ENCODE measurements at places on chromosomes 7 and 10.

GRCh38 chr7:47007471-47007870 is 574.4 kb downstream of the TNS3 start:
- no peak for DNase-seq

GRCh38 chr7:73519867-73520672 is 2.0 kb downstream of the BAZ1B start:
- no peak for DNase-seq

GRCh38 chr10:11448190-11448544 is 163.3 kb downstream of the USP6NL start:
- DNase-seq = no peak

DNA sequence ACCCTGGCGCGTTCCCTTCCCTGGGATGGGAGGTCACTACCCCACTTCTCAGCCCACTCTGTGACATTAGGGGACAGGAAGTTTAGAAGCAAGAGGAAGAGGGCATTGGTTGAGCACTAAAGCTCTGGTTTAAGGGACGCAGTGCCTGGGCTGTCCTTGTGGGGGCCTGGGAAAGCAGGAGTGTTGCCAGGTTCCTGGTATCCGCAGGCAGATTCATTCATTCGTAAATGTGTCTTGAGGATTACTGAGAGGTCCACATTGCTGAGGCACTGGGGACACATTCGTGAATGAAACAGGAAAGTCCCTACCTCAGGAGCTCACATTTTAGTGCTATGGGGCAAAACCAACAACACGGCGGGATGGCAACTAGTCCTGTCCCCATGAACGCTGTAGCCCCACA is 69.4 kb downstream of the COL13A1 start:
- DNase-seq = no peak

GRCh38 chr10:11425296-11425610 is 186.2 kb downstream of the USP6NL start:
- DNase-seq = no peak

DNA sequence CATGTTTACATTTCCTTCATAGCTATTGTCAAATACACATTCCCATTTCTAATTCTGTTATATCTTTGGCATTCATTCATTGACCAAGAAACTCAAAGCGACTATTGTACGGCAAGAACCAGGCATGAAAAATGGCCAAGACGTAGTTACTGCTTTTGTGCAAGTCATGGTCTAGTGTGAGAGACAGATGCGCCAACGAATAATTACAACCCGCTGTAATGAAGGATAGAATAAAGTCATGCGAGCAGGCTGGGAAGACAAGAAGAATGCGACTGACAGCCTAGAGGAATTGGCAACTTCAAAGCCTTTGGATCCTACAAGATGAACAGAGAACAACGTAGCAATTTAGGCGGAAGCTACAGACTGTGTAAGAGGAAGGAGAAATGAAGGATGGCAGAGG is 221.2 kb downstream of the CALN1 start:
- no peak for DNase-seq

DNA sequence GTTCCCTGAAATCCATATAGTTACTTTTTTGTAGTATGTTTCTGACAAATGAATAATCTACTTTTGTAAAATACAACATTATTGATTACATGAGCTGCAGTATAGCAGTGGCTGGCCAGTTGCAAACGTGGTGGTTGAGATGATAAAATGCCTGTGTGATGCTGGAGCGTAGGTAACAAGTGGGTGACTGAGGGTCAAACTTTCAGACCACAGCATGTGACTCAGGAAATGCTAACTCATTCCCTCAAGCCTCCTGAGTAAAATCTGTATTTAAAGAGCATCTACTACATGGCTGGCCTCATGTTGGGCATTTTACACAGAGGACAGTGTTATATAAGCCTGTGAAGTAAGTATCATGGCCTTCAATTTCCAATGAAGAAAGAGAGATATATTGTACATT is 585.2 kb downstream of the GRID1 start:
- DNase-seq = no peak

GRCh38 chr10:50937230-50937907 is 51.9 kb upstream of the A1CF start:
- DNase-seq = no peak

DNA sequence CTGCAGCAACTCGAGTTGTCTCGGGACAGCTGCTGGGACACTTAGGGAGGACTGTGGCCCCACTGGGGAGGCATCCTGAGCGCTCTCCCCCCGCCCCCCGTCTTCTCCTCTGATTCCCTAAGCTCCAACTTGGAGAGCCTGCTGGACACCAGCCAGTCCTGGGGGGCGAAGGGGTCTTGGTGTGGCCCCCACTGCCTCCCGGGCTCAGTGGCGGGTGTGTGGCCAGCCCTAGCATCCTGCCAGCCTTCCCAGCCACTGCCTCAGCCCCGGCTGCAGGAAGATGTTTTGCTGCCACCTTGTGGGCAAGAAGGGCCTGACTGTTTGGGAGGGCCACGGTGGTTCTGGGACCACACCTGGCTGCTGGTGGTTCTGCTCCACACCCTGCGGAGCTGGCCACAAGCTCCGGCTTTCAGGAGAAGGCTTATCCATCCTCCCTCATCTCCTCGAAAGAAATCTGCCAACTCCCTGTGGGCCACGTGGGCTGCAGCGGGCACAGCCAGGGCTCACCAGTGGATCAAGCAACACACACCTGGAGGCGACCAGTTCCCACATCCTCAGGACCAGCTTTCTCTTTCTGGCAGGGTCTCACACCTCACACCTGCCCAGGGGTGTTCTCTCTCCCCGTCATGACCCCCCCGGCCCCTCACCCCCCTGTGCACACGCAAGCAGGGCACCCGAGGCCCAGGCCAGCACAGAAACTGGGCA is 24.8 kb downstream of the AGAP3 start:
- DNase-seq = no peak

DNA sequence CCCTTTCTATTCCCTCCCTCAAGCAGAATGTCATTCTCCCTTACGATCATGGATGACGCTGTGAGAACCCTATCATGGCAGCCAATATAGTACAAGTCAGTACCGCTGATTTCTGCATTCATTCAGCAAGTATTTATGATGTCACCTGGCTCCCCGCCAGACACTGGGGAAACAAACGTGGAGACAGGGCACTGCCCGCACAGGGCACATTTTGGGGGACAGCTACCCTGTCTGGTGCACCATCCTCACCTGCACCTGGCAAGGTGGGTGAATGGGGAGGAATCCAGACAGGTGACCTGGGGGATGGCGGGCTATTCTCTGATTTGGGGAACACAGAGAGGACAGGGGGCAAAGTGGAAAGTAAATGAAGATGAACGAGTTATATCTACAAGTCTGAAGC is 28.4 kb downstream of the MKI67 start:
- no peak for DNase-seq

GRCh38 chr10:17744341-17744861 is 7.6 kb upstream of the TMEM236 start:
- no peak for DNase-seq

DNA sequence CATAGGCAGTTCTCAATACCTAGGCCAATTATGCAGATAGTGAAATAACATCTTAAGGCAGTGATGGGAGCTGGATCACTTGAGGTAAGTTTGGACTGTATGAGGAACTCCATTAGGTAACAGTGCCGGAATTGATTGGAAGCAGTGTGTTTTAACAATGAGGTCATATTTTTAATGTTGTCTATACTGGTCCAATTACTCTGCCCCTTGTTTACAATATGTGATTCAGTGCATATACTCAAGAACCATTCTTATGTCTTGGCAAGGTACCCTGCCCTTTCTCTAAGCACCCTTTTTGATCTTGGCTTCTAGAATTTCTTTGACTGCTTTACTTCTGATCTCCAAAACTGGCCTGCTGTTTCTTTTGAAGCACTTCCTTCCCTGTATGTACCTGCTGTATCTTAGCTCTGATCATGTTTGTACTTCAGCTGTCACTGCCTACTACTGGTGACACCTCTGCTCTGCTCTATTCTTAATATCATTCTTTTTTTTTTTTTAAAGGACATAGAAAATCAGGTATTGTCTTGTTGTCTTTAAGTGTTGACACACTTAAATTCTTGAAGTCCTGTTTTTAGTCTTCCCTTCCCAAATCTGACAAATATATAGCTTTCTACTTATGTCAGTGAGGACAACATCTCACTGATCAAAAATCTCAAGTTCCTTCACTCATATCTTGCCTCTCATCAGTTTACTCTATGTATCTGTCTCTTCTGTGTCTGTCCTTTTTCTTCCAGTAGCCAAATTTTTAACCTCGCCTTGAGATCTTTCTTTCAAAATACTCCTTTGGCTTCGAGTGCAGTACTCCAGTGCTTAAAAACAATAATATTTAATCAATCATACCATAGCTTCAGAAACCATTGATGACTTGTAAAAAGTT is 46.4 kb upstream of the RPA3 start:
- DNase-seq = no peak

DNA sequence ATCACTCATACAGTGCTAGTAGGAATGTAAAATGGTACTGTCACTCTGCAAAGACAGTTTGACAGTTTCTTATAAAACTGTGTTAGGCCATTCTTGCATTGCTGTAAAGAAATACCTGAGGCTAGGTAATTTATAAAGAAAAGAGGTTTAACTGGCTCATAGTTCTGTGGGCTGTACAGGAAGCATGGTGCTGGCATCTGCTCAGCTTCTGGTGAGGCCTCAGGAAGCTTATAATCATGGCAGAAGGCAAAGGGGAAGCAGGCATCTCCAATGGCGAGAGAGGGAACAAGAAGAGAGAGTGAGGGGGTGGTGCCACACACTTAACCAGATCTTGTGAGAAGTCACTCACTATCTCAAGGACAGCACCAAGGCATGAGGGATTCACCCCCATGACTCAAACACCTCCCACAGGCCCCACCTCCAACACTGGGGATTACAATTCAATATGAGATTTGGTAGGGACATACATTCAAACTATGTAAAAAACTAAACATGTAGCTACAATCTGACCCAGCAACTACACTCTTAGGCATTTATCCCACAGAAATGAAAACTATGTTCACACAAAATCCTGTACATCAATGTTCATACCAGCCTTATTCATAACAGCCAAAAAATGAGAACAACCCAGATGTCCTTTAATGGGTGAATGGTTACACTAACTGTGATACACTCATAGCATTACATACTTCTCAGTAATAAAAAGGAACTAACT is 5.0 kb downstream of the ALDH18A1 start:
- DNase-seq = peak; percentile 53

- DNase-seq = no peak
These were observed 58.4 kb upstream of the ETV1 start for GRCh38 chr7:14047709-14048399.

GRCh38 chr10:117762819-117763172 is 220.2 kb downstream of the EMX2 start:
- DNase-seq = no peak

DNA sequence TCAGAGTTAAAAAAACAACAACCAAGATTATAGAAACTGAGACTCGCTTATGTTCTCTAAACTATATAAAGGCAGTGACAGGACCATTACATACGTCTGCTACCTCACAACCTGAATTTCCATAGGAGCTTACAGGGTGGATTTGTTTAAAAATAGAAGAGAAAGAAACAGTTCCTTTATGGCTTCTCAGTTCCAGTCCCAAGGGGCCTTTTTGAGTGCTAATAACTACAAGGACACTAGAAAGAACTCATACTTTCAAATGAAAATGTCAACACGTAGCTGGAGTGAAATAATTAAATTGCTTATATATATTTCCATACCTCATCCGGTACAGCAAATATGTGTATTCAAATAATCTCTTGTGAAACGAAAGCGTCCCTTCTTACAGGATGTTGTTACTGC is 19.7 kb downstream of the TSPAN12 start:
- no peak for DNase-seq

- DNase-seq = no peak
These were observed 94.6 kb upstream of the MACROH2A2 start for GRCh38 chr10:69957886-69958555.

DNA sequence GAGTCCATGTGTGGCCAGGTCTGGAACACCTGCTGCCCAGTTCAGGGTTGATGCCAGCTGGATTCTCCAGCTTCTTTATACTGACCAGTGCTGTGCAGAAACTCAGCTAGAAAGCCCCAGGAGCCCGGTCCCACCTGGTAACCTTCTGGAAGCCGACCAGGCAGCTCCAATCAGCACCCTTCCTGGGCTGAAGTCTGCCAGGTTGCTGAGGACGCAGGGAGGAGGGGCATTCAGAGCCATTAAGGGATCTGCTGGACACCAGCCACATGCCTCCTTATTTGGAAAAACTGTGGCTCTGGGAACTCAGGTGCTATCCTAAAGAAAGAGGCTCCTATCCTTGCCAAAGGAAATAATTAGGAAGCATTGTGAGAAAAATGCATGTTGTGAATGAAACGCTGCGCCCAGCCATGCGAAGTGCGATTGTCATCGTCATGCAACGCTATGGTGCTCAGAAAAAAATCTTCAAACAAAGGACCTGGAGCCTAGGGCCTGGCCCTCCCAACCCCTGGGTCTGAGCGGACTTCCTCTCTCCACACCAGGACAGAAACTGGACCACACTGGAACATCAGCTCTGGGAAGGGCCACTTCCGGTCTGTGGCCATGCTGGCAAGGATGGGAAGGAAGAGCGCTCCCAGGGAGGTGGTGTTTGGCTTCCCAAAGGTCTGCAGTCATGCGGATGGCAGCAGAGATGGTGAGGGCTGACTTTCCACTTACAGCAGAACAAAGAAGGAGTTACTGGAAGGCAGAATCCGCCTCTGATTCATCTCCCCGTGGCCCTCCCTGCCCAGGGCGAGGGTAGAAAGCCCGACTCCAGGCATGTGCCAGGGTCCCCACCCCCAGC is 90.1 kb downstream of the FAM53B start:
- DNase-seq = no peak

DNA sequence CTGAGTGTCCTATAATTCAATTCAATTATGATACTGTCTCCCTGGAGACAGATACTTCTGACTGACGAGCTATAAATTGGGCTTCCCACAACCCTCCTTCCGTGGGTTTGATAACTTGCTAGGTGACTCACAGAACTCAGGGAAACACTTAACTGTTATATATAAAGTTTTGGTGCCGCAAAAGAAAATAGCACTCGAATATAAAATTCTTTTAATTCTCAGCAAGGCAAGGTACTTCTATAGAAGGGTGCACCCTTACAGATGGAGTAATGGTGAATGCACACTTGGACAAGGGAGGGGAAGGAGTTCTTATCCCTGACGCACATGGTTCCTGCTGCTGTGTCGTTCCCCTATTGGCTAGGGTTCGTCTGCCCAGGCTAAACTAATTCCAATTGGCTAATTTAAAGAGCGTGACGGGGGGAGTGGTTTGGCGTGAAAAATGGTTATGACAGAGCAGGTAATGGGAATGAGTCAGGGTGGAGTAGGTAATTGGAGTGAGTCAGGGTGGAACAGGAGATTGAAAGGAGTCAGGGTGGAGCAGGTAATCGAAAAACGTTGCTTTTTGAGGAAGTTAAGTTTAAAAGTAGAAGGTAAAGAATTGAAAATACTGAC is 20.8 kb upstream of the GHITM start:
- no peak for DNase-seq

DNA sequence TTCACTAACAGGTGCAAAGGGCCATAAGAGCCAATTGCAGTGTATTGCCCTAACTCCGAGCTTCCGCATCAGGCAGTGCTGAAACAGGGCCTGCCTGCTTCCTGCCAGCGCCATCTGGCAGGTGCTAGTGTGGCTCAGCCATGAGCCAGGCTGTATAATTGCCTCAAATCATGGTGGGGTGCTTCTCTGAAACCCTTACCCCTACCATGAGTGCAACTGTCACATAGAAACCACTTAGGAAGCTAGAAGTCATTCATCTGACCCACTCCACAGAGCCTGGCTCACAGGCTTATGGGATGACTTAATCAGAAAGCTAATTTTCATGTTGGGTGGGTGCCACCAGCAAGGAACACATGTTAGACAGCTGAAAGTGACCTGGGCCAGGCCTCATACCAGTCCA is 133.3 kb upstream of the LAMB4 start:
- no peak for DNase-seq

GRCh38 chr7:97078023-97078969 is 39.2 kb upstream of the SDHAF3 start:
- DNase-seq = no peak
